CD4-positive, CD25-positive, alpha-beta regulatory T cell (primary cell): ENCODE measurements at places on chromosomes 6 and 20. TPM values are rescaled to one million over a fixed set of nuclear protein-coding genes. Genes with fewer than 3 reads are reported as not detected.

- no peak for DNase-seq
Measured at GRCh38 chr6:23547851-23548250, 578.2 kb upstream of the NRSN1 start.

DNA sequence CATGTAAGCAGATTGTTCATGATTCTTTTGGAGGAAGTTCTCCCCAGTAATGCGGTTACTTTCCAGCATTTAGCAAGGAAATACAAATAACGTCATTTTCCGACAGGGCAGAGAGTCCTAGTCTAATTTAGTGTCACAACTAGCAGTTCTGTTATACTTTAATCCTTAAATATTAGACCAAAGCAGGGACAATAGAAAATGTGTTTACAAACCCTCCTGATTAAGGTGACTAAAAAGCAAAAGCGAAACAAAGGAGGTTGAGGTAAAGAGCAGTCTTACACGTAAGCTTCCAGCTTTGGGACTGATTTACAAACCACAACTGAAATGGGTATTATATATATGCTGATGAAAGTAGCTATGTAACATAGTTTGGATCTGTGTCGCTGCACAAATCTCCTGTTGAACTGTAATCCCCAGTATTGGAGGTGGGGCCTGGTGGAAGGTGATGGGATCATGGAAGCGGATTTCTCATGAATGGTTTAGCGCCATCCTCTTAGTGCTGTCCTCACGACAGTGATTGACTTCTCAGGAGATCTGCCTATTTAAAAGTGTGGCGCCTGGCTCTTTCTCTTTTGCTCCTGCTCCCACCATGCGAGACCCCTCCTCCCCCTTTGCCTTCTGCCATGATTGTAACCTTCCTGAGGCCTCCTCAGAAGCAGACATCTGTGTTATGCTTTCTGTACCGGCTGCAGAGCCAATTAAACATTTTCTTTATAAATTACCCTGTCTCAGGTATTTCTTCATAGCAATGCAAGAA lies 81.9 kb downstream of the PLCB1 start:
- DNase-seq: peak; percentile 66

DNA sequence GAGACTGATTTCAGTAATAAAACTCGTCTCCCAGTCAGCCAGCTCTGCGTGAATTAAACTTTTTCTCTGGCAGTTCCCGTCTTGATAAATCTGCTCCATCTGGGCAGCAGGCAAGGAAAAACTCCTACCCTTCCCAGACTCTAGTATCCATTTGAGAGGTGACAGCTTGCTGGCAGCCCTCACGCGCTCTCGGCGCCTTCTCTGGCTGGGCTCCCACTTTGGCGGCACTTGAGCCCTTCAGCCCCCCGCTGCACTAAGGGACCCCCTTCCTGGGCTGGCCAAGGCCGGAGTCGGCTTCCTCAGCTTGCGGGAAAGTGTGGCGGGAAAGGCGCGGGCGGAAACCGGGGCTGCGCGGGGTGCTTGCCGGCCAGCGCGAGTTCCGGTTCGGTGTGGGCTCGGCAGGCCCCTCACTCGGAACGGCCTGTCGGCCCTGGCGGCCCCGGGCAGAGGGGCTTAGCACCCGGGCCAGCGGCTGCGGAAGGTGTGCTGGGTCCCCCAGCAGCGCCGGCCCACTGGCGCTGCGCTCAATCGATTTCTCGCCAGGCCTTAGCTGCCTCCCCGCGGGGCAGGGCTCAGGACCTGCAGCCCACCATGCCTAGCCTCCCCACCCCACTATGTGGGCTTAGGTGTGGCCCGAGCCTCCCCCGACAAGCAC lies 21.8 kb upstream of the GMPR start:
- no peak for DNase-seq

DNA sequence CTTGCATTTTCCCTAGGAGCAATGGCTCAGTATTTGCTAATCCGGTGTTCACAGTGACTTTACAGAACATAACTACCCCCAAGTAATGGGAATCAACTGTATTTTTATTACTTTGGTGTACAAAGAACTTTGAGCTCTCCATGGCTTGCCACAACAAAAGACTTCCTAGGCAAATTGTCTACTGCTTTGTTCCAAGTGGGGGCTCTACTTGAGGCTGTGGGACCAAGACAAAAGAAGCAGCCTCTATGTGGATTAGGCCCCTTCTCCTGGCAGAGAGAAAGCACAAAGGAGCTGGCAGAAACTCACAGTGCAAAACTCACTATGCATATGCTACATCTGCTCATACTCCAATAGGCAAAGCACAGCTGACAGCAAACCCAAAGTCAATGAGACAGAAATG lies 853 bp downstream of the WFDC8 start:
- DNase-seq: no peak

- no peak for DNase-seq
Measured at GRCh38 chr6:157326979-157327378, 3.7 kb upstream of the TMEM242 start.

- DNase-seq: no peak
Measured at GRCh38 chr6:151276112-151276740, 36.5 kb downstream of the AKAP12 start.

DNA sequence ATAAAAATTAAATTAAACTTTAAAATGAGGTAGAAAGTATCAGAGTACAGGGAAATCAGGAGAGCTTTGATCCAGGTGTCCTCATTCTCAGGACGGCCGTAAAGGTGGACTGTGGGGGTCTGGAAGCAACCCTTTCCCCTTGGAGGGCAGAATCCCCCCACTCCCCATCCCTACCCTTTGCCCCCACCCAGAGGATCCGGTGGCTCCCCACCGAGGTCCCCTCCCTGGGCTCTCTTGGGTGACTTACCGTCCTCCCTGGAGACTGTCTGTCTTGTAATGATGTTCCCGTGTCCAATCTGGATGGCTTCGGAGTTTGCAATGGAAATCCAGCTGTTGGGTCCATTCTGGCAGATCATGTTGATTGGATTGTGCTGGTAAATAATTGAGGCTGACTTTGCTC lies 7.3 kb downstream of the ZBP1 start:
- DNase-seq: no peak

Gene PHACTR1
- 1.6 TPM for total RNA-seq

Gene SNX9
- total RNA-seq: 31.6 TPM

- DNase-seq: no peak
Measured at GRCh38 chr6:84055647-84056046, 22.1 kb downstream of the MRAP2 start.

Gene VSX1
- not detected for total RNA-seq

DNA sequence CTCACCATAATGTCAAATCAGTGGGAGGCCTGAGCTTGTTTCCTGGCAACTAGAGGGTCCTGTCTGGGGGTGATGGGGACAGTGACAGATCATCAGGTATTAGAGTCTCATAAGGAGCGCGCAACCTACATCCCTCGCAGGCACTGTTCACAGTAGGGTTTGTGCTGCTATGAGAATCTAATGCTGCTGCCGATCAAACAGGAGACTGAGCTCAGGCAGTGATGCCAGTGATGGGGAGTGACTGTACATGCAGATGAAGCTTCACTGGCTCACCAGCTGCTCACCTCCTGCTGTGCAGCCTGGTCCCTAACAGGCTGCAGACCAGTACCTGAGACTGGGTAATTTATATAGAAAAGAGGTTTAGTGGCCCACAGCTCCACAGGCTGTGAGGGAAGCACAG lies 147.3 kb downstream of the TTLL2 start:
- no peak for DNase-seq

Gene EGFL8
- total RNA-seq: 9.9 TPM

Gene SLC17A4
- total RNA-seq: not detected

- no peak for DNase-seq
Measured at GRCh38 chr6:120211955-120212792, 862.6 kb upstream of the MAN1A1 start.

- no peak for DNase-seq
Measured at GRCh38 chr6:32578962-32579361, 10.7 kb downstream of the HLA-DRB1 start.

GRCh38 chr20:23349338-23350195 lies 1.0 kb upstream of the NXT1 start:
- DNase-seq: no peak

Gene SMLR1
- not detected for total RNA-seq

Gene TNFAIP3
- total RNA-seq: 3,783 TPM

- DNase-seq: no peak
Measured at GRCh38 chr20:61555566-61555965, 303.5 kb downstream of the CDH4 start.

DNA sequence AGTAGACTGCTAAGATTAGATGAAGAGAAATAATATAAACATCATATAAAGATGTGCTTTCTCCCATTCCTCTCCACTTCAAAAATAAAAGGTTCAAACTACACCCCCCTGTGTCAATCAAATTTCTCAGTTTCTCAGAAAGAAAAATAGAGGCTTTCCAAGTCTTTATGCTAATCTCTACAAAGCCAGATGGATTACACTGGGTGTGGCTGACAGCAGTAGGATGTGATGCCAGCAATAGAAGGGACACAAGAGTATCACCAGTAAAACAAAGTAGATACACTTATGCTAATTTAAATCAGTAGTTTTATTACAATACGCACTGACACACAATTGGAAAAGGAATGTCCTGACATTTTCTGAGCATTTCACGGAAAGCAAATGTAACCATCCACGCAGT lies 353.4 kb downstream of the RNGTT start:
- no peak for DNase-seq

- DNase-seq: no peak
Measured at GRCh38 chr6:136337121-136337520, 47.5 kb upstream of the BCLAF1 start.

GRCh38 chr20:62587757-62588402 lies 54.4 kb upstream of the SLCO4A1 start:
- no peak for DNase-seq

Gene FRK
- total RNA-seq: not detected

DNA sequence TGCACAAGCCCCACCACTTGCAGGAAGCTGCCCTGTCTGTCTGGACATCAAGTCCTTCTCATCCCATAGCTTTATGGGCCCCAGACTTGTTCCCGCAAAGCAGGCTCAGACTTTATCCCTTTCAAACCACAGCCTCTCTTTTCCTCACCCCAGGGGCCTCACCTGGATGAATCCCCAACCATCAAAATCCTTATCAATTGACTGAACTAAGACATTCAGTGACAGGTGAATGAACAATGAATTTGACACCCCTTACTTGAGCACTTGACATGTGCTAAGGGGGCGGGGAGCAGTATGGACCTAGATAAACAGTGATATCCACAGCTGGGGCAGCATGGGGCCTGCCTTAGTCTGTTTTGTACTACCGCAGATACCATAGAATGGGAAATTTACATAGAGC lies 5.0 kb downstream of the RAB44 start:
- no peak for DNase-seq

DNA sequence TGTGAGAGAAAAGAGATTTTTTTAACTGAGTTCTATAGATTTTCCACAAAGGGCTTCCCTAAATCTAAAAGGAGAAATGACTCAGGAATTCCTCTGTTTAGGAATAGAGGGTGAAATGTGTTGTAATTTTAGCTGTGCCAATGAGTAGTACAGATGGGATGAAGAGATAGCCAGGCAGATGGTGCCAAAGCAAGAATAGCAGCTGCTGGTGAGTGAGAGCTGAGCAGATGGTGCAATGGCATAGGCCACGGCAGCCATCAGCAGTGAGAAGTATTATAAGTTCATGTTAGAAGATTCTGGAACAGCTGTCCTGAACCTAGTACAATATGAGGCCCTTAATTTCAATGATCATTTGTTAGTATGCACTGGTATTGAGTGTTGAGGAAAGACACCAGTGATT lies 40.2 kb upstream of the CRISP1 start:
- DNase-seq: no peak
